ENCODE measurements at places on chromosomes 1 and 21. TPM values are rescaled to one million over a fixed set of nuclear protein-coding genes. Genes with fewer than 3 reads are reported as not detected.
A peak's percentile ranks its signal among the peaks of the same experiment; 100 is the strongest.

The TNFRSF18 gene
- 11.4 TPM for total RNA-seq

The RPE65 gene
- total RNA-seq: not detected

The NTRK1 gene
- total RNA-seq: 13.7 TPM

The OPRD1 gene
- not detected for total RNA-seq

GRCh38 chr1:63882048-63882704, 108.4 kb downstream of the ROR1 start:
- no peak for DNase-seq
- no peaks in the 10 kb centered on the region for H3K36me3 ChIP-seq
- H3K27ac ChIP-seq: no peak overlapping the region
- H3K27me3 ChIP-seq: peaks cover 1% of the 10 kb centered on the region
- H3K4me3 ChIP-seq: no peak overlapping the region
- no peaks in the 10 kb centered on the region for H3K4me1 ChIP-seq

DNA sequence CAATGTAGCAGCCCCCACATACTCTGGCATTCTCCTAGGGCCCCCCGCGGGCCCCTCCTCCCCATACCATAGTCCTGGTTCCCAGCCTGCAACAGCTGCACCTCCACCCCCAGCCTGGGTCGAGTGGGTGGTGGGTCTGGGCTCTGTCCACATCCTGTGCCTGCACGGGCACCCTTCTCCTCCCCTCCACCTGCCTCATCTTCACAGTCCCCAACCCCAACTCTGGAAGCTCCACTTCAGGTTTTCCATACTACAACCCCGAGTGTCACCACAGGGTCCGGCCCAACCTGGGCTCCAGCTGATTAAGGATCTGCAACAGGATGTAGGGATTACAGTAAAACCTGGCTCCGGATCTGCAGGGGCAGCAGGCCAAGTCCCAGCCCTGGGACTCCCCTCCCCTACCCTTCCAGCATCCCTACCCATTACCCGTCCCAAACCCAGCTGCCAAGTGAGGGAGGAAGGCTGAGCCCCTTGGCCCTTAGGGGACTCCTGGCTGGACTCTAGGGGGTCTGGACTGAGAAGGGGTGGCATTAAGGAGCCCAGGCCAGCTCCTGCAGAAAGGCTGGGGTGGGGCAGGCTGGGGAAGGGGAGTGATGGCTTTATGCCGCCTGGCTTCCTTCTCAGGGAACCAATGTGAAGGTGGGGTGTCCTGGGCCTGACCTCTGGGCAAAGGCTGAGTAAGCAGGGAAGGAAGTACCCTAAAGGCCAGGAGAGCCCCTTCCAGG, 116.8 kb downstream of the CASZ1 start:
- no peaks in the 10 kb centered on the region for H3K27me3 ChIP-seq
- peaks cover 2% of the 10 kb centered on the region for H3K4me1 ChIP-seq
- no peak for DNase-seq
- H3K36me3 ChIP-seq: no peaks in the 10 kb centered on the region

DNA sequence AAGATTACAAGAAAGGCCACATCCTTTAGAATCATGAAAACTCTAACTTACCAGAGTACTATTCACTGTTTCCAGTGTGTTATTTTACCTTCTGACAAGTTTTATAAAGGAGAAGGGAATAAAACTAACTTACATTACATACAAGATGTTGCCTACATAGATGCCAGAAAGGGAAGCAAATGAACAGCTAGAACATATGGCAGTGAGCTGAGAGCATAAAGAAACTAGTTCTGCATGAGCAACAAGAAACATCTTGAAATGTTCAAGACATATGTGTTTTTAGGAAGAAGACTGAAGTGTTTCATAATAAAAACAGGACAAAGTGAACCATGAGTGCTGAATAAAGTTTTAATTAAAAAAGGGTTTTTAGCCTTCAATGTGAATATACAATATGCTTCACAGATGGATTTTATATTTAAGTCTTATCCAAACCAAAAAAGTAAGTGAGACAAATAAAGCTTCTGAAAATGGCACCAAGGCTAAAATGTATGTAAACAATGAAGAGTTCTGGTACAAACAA, 39.4 kb downstream of the SLC5A9 start:
- no peaks in the 10 kb centered on the region for H3K4me1 ChIP-seq
- peaks cover 6% of the 10 kb centered on the region for H3K27me3 ChIP-seq

DNA sequence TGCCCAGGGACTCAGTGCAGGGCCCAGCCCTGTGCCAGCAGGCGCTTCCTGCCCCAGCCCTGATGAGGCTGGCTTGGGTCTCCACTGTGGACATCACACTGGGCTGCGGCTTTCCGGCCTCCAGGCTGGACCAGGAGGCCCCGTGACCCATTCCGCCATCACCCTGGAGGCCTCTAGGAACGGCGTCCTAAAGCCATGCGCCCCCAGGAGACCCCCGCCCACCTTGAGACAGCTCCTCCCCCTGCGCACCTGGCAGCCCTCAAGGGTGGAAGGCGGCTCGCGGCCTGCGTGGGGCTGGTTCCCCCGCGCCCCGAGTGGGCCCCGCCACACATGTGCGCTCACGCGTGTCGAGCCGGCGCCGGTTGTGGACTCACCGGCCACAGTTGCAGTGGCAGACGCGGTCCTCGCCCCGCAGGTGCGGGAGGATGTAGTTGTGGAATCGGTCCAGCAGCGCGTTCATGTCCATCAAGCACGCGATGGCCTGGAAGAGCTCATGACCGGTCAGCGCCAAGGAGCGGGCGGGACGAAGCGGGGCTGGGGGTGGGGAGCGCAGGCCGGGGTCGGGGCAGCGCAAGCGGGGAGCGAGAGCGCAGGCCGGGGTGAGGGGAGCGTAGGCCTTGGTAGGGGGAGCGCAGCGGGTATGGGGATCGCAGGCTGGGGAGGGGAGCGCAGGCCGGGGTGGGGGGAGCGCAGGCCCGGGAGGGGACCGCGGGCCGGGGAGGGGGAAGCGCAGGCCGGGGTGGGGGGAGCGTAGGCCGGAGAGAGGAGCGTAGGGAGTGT, 924 bp downstream of the TMEM240 start:
- no peaks in the 10 kb centered on the region for H3K4me1 ChIP-seq
- no peaks in the 10 kb centered on the region for H3K27me3 ChIP-seq
- no peak for DNase-seq
- H3K36me3 ChIP-seq: peaks cover 2% of the 10 kb centered on the region

DNA sequence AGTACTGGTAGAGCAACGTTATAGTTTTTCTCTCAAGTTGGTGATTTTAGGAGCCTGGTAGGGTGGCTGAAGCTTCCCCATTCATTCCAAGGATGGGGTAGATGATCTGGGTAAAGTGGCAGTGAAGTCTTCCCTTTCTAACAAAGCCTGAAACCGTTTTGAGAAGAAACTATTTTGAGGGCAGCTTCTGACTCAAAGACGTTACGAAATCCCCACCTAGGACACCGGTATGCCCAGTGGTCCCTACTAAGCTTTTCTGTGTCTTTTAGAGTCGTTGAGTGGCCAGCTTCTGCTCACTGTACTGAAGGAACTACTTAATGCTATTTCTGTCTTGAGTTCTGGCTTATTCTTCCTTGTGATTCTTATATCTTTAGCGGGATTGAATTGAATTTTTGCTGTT, 1.4 kb downstream of the WDTC1 start:
- no peak for DNase-seq
- H3K27me3 ChIP-seq: no peaks in the 10 kb centered on the region
- H3K36me3 ChIP-seq: peaks cover 5% of the 10 kb centered on the region
- peak overlapping the region; percentile 95 for H3K4me3 ChIP-seq
- H3K27ac ChIP-seq: peak overlapping the region; percentile 94

- no peaks in the 10 kb centered on the region for H3K27me3 ChIP-seq
- DNase-seq: no peak
- no peak overlapping the region for H3K27ac ChIP-seq
- H3K36me3 ChIP-seq: no peaks in the 10 kb centered on the region
- no peaks in the 10 kb centered on the region for H3K4me1 ChIP-seq
Measured at GRCh38 chr1:218421531-218421930, 76.4 kb downstream of the TGFB2 start.

DNA sequence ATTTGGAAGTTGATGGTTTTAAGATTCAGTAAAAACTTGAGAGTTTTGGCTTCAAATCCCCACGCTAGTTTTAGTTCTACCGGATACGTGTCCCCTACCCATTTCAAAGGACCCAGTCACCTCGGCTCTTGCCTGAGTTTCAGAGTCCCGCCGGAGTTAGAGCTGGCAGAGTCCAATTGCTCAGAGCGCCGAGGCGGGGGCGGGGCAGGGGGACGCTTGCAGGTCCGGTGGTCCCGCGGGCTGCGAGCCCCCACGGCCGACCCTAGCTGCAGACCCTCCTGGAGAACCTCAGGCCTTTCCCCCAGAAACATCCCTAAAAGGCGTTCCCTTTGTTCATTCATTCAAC, 765 bp upstream of the VPS45 start:
- H3K27ac ChIP-seq: peak overlapping the region; percentile 93
- peaks cover 31% of the 10 kb centered on the region for H3K4me1 ChIP-seq
- peak overlapping the region; percentile 95 for H3K4me3 ChIP-seq
- no peaks in the 10 kb centered on the region for H3K27me3 ChIP-seq
- peak; percentile 63 for DNase-seq

DNA sequence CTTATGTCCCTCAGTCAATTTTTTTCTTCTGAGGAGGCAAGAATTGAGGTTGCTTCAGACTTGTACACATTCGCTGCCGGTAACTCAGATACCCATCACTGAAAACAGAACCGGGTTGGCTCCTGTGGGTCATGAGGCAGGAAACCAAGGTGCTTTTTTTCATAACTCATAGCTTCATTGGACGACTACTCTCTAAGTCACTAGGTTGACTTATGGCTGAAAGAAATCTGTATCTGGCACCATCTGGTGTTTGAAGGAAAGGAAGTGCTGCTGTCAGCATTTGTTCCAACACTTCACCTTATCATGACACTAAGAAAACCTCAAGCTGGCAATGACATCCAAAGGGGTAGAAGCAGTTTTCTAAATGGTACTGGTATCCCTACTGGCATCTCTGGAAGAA, 82.3 kb downstream of the TBX19 start:
- peak overlapping the region; percentile 79 for H3K27ac ChIP-seq
- H3K36me3 ChIP-seq: peaks cover 5% of the 10 kb centered on the region
- H3K27me3 ChIP-seq: peaks cover 22% of the 10 kb centered on the region
- DNase-seq: no peak
- peak overlapping the region; percentile 68 for H3K4me3 ChIP-seq

- no peak for DNase-seq
- H3K27ac ChIP-seq: no peak overlapping the region
- H3K27me3 ChIP-seq: peaks cover 22% of the 10 kb centered on the region
- H3K36me3 ChIP-seq: peaks cover 3% of the 10 kb centered on the region
Measured at GRCh38 chr21:45590726-45591618, 48.7 kb upstream of the SLC19A1 start.

GRCh38 chr1:41215623-41216022, 26.5 kb downstream of the SCMH1 start:
- no peak overlapping the region for H3K27ac ChIP-seq
- no peak for DNase-seq
- H3K4me1 ChIP-seq: peaks cover 4% of the 10 kb centered on the region
- H3K27me3 ChIP-seq: no peaks in the 10 kb centered on the region

- no peaks in the 10 kb centered on the region for H3K4me1 ChIP-seq
- H3K36me3 ChIP-seq: no peaks in the 10 kb centered on the region
- H3K27me3 ChIP-seq: no peaks in the 10 kb centered on the region
- no peak overlapping the region for H3K4me3 ChIP-seq
Measured at GRCh38 chr1:18217398-18218043, 109.9 kb downstream of the IGSF21 start.

GRCh38 chr21:42633858-42634257, 19.6 kb upstream of the PDE9A start:
- no peaks in the 10 kb centered on the region for H3K36me3 ChIP-seq
- DNase-seq: peak; percentile 20
- H3K27me3 ChIP-seq: no peaks in the 10 kb centered on the region
- no peak overlapping the region for H3K27ac ChIP-seq
- H3K4me1 ChIP-seq: peaks cover 4% of the 10 kb centered on the region

- DNase-seq: peak; percentile 26
- H3K27me3 ChIP-seq: peaks cover 18% of the 10 kb centered on the region
- peaks cover 32% of the 10 kb centered on the region for H3K4me1 ChIP-seq
Measured at GRCh38 chr1:17198476-17199258, 6.3 kb upstream of the PADI1 start.

GRCh38 chr1:40438391-40439015, 11.8 kb upstream of the ZFP69B start:
- no peaks in the 10 kb centered on the region for H3K27me3 ChIP-seq
- peaks cover 19% of the 10 kb centered on the region for H3K36me3 ChIP-seq
- DNase-seq: no peak
- H3K4me3 ChIP-seq: no peak overlapping the region

GRCh38 chr1:1135339-1136136, 19.6 kb upstream of the C1orf159 start:
- H3K4me3 ChIP-seq: no peak overlapping the region
- H3K4me1 ChIP-seq: peaks cover 13% of the 10 kb centered on the region
- no peak for DNase-seq
- H3K27ac ChIP-seq: no peak overlapping the region

- no peak for DNase-seq
- H3K27me3 ChIP-seq: peaks cover 9% of the 10 kb centered on the region
- H3K4me3 ChIP-seq: peak overlapping the region; percentile 67
- peak overlapping the region; percentile 77 for H3K27ac ChIP-seq
- peaks cover 13% of the 10 kb centered on the region for H3K36me3 ChIP-seq
Measured at GRCh38 chr1:109373126-109373525, 24.6 kb downstream of the SORT1 start.

DNA sequence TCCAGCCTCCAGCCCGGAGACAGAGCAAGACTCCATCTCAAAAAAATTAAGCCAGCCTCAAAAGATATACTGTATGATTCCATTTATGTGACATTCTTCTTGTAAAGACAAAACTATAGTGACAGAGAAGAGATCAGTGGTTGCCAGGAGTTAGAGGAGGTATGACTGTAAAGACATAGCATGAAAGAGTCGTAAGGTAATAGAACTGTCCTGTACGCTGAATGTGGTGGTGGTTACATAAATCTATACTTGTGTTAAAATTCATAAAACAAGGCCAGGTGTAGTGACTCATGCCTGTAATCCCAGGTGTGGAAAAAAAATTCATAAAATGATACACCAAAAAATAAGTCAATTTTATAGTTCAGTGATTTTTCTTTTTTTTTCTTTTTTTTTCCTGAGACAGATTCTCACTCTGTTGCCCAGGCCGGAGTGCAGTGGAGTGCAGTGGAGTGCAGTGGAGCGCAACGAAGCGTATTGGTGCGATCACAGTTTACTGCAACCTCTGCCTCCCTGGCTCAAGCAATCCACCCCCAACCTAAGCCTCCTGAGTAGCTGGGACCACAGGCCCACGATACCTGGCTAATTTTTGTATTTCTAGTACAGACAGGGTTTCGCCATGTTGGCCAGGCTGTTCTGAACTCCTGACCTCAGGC, 84.9 kb upstream of the CXADR start:
- no peaks in the 10 kb centered on the region for H3K36me3 ChIP-seq
- no peak for DNase-seq
- no peak overlapping the region for H3K27ac ChIP-seq
- peaks cover 6% of the 10 kb centered on the region for H3K27me3 ChIP-seq

- DNase-seq: no peak
- no peaks in the 10 kb centered on the region for H3K36me3 ChIP-seq
- peaks cover 3% of the 10 kb centered on the region for H3K27me3 ChIP-seq
- no peak overlapping the region for H3K4me3 ChIP-seq
Measured at GRCh38 chr1:151494741-151495281, 16.4 kb upstream of the CGN start.

DNA sequence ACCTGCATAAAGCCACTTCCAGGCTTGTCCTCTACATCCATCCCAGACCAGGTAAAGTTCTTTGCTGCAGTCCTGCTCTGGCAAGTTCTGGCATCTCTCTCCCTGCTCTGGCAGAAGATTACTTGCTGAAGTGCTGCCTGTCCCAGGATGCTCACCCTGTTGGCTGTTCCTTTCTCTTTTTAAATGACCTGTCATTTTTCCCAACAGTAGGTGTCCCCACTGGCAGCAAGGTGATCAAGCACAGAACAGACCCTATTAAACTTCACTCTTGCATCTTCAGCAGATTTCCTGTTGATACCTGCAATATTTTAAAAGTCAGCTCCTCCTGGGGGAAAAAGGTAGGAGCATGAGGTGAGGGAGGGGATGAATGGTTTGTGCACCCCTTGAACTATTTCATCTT, 332.6 kb downstream of the PBX1 start:
- no peaks in the 10 kb centered on the region for H3K4me1 ChIP-seq
- no peaks in the 10 kb centered on the region for H3K27me3 ChIP-seq
- no peak overlapping the region for H3K4me3 ChIP-seq
- no peak for DNase-seq

Data from activated naive CD8-positive, alpha-beta T cell treated with anti-CD3 and anti-CD28 coated beads, Interleukin-2, amount 10 ng/mL, durations not matched to agents 7 days and 5 days (primary cell).